ENCODE measurements at places on chromosomes 3 and 15. TPM values are rescaled to one million over a fixed set of nuclear protein-coding genes. Genes with fewer than 3 reads are reported as not detected.
A peak's percentile ranks its signal among the peaks of the same experiment; 100 is the strongest.

The TTLL13 gene
- total RNA-seq: not detected

The IL12A gene
- 0.82 TPM for total RNA-seq

The NGLY1 gene
- 24.8 TPM for total RNA-seq

The PIERCE2 gene
- total RNA-seq: 1.4 TPM

The C15orf61 gene
- total RNA-seq: 3.0 TPM

The CHRNA7 gene
- total RNA-seq: 7.5 TPM

The GABRR3 gene
- total RNA-seq: not detected

The MELTF gene
- total RNA-seq: 3.5 TPM

The SV2B gene
- 0.46 TPM for total RNA-seq

The STRC gene
- 0.42 TPM for total RNA-seq

The NOX5 gene
- not detected for total RNA-seq

The NANOGP8 gene
- 31.9 TPM for total RNA-seq

GRCh38 chr3:182671541-182671940 is 121.8 kb upstream of the ATP11B start:
- DNase-seq: no peak
- H3K36me3 ChIP-seq: no peaks in the 10 kb centered on the region
- no peak overlapping the region for H3K4me3 ChIP-seq

DNA sequence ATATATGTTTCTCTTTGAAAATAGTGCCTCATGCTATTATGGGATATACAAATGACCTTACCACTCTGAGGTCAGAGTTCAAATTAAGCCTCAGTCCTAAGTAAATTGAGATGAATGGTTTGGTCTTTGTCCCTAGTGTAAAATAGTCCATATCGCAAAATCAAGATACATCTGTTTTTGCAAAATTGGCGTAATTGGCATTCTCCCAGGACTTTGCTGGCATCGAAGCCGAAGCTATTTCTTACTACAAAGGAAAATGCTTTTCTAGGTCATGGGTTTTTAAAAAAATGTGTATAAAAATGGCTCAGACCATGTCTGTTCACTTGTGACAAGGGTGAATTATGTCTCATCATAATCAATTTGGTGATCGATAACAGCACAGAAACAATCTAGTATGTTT is 25.9 kb downstream of the ROBO2 start:
- no peak overlapping the region for H3K27ac ChIP-seq
- no peaks in the 10 kb centered on the region for H3K27me3 ChIP-seq
- H3K4me3 ChIP-seq: no peak overlapping the region
- DNase-seq: no peak

- H3K27me3 ChIP-seq: no peaks in the 10 kb centered on the region
- no peak overlapping the region for H3K27ac ChIP-seq
- no peaks in the 10 kb centered on the region for H3K36me3 ChIP-seq
Measured at GRCh38 chr15:55366981-55367380, 41.2 kb downstream of the CCPG1 start.

DNA sequence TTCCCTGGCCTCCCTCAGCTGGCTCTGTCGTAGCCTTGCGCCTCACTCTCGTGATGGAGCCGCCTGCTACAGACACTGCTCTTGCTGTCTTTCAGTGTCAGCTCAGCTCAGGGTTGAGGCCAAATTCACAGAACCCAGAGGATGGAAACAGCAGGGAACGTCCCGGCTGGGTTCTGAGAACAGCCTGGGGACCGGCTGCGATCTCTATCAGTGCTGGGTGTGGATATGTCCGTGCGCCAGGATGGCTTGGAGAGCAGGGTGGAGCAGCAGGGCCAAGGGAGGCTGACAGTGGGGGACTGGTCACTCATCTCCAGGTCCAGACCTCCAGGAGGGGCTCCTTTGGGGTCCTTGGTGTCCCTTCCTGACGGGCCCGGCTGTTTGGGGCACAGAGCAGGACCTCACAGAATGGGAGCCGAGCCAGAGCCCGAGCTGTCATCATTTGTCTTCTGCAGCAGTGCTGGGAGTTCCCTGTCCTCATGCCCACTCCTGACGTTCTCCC is 18.4 kb downstream of the KLF15 start:
- DNase-seq: peak; percentile 39
- H3K36me3 ChIP-seq: no peaks in the 10 kb centered on the region
- no peak overlapping the region for H3K27ac ChIP-seq
- H3K4me3 ChIP-seq: no peak overlapping the region
- H3K4me1 ChIP-seq: no peaks in the 10 kb centered on the region
- no peaks in the 10 kb centered on the region for H3K27me3 ChIP-seq

DNA sequence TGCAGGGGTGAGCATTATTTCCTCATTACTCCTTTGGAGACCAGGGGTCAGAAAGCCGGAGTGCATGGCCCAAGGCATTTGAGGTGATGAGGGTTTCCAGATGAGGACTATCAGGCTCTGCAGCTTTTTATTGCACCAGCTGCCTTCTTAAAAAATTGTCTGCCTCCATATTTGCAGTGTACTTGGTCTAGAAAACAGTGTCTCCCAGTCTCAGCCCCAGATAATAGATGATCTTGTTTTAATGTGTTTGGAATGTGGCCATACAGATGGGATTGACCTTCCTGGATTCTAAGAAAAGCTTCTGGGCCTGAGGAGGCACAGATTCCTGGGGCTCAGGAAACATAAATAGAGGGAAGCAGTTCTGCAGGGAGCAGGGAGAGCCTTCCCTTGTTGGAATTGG is 123.3 kb downstream of the GABRG3 start:
- no peaks in the 10 kb centered on the region for H3K36me3 ChIP-seq
- H3K27me3 ChIP-seq: no peaks in the 10 kb centered on the region
- no peak overlapping the region for H3K27ac ChIP-seq
- H3K4me1 ChIP-seq: 0 out of 2 replicates have a peak, but pooled peaks cover 8% of the 10 kb centered on the region
- H3K4me3 ChIP-seq: no peak overlapping the region

GRCh38 chr3:109136523-109136922 is at the start of gene C3orf85:
TSS of gene C3orf85 (plus strand) at chr3:109136719. CDS start at chr3:109136848, 129 bp downstream.
- H3K27me3 ChIP-seq: no peaks in the 10 kb centered on the region
- H3K4me1 ChIP-seq: no peaks in the 10 kb centered on the region
- H3K4me3 ChIP-seq: no peak within 1 kb of the TSS
- no peak within 1 kb of the TSS for H3K27ac ChIP-seq
- no peaks in the 10 kb centered on the region for H3K36me3 ChIP-seq

- no peak overlapping the region for H3K4me3 ChIP-seq
- H3K27me3 ChIP-seq: no peaks in the 10 kb centered on the region
- H3K27ac ChIP-seq: no peak overlapping the region
- H3K4me1 ChIP-seq: no peaks in the 10 kb centered on the region
- no peaks in the 10 kb centered on the region for H3K36me3 ChIP-seq
Measured at GRCh38 chr3:63947594-63947993, 35.4 kb upstream of the SCAANT1 start.

DNA sequence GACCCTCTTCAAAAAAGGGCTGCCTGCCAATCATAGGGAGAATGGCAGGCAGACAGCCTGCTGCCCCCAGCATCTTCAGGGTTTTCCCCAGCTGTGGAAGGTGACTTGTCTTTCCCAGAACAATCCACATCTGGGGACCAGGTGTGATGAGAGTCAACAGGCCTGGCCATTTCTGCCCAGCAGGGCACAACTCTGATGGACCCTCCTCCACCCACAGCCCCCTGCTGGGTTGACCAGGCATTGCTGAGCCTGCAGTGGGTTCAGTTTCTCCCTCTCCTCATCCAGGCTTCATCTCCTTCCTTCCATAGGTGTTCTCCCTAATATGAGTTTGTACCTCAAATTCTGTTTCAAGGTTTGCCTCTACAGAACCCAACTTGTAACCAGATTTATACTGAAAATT is 111.0 kb downstream of the MINAR1 start:
- no peak overlapping the region for H3K27ac ChIP-seq
- no peaks in the 10 kb centered on the region for H3K4me1 ChIP-seq
- H3K27me3 ChIP-seq: no peaks in the 10 kb centered on the region
- no peak for DNase-seq
- H3K36me3 ChIP-seq: no peaks in the 10 kb centered on the region

DNA sequence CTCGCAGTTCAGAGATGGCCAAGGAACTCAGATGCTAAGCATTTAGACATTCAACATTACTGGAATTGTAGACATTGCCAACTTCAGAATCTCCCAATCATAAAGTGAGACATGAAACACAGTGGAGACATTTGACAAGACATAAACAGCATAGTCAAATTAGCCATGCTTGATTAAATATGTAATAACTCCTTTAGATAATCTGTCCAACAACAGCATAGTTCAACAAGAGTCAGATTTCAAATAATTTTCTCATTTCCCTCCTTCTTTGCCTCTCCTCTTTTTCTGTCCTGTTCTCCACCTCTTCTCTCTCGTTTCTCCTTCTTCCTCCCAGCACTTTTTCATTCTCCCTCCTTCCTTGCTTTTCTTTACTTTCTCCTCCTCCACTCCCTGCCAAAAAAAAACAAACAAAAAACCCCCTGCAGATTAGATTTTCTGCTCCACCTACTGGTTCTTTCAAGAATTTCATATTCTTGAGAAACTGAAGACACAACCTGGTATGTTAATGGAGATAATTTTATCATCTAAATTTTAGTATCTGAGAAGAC is 20.2 kb downstream of the CPOX start:
- no peak for DNase-seq
- H3K27ac ChIP-seq: no peak overlapping the region
- H3K4me3 ChIP-seq: no peak overlapping the region
- H3K36me3 ChIP-seq: no peaks in the 10 kb centered on the region
- H3K4me1 ChIP-seq: no peaks in the 10 kb centered on the region

DNA sequence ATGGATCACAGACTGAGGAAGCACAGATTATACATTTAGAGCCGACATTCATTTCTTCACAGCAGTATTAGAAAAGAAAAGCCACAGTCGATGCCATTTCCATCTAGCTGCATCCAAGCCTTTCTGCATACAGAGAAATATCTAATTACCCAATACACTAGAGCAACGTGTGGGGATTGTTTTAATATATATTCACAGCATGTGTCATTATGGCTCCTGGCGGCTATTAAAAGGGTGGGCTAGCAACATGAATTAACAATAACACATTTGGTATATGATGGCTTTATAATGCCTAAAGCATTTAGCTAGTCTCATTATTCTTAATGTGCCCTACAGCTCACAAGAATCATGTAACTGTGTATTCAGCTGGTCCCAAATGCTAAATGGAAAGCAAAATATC is 1030.5 kb downstream of the FHIT start:
- DNase-seq: no peak
- H3K27ac ChIP-seq: no peak overlapping the region
- H3K27me3 ChIP-seq: no peaks in the 10 kb centered on the region
- H3K4me3 ChIP-seq: no peak overlapping the region

DNA sequence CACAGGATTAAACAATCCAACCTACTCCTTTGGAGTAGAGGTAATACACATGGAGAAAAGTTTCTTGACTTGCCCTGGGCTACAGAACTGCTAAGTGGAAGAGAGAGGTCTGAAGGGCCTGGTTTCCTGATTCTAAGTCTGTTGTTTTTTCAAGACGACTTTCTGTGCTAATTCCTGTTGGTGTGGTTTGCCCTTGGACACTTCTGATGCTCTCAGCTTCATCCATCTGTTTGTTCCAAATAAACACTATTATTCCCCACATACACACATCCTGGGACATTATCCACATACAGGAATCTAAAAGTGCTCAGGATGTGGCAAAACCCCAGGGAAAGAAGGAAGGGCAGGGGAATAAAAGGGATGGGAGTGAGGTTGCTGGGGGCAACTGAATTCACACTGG is 393.5 kb upstream of the TBL1XR1 start:
- DNase-seq: no peak
- no peaks in the 10 kb centered on the region for H3K27me3 ChIP-seq
- H3K4me1 ChIP-seq: no peaks in the 10 kb centered on the region
- no peaks in the 10 kb centered on the region for H3K36me3 ChIP-seq
- H3K4me3 ChIP-seq: no peak overlapping the region
- no peak overlapping the region for H3K27ac ChIP-seq

- no peaks in the 10 kb centered on the region for H3K27me3 ChIP-seq
- no peak overlapping the region for H3K27ac ChIP-seq
- no peaks in the 10 kb centered on the region for H3K4me1 ChIP-seq
- H3K36me3 ChIP-seq: peaks cover 36% of the 10 kb centered on the region
- DNase-seq: no peak
Measured at GRCh38 chr15:38477637-38478036, 23.7 kb downstream of the FAM98B start.

GRCh38 chr3:101892648-101893047 is 43.3 kb downstream of the NFKBIZ start:
- no peaks in the 10 kb centered on the region for H3K27me3 ChIP-seq
- H3K36me3 ChIP-seq: no peaks in the 10 kb centered on the region
- H3K4me3 ChIP-seq: no peak overlapping the region
- no peaks in the 10 kb centered on the region for H3K4me1 ChIP-seq
- no peak overlapping the region for H3K27ac ChIP-seq

DNA sequence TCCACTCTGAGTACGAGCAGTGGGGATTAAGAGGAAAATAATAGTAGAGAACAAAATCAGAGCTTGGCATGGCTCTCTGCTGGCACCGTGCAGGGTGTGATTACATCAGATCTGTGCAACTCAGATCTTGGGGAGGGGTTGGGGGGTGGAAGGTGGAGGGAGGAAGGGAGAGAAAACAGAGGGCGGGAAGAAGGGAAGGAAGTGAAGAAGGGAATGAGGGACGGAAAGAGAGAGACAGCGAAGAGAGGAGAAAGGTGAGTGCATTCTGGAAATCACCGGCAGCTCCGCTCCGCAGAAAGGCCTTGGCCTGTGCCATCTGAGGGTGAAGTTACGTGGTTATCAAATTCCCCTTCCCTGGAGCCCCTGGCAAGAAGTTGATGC is 31.0 kb upstream of the ADAMTS17 start:
- H3K4me1 ChIP-seq: no peaks in the 10 kb centered on the region
- no peak overlapping the region for H3K27ac ChIP-seq
- peak overlapping the region; percentile 60 for H3K4me3 ChIP-seq
- no peaks in the 10 kb centered on the region for H3K36me3 ChIP-seq
- DNase-seq: no peak

GRCh38 chr3:18121020-18121419 is 304.1 kb downstream of the SATB1 start:
- no peaks in the 10 kb centered on the region for H3K27me3 ChIP-seq
- no peak for DNase-seq
- H3K27ac ChIP-seq: no peak overlapping the region
- H3K4me3 ChIP-seq: no peak overlapping the region
- no peaks in the 10 kb centered on the region for H3K36me3 ChIP-seq
- no peaks in the 10 kb centered on the region for H3K4me1 ChIP-seq

DNA sequence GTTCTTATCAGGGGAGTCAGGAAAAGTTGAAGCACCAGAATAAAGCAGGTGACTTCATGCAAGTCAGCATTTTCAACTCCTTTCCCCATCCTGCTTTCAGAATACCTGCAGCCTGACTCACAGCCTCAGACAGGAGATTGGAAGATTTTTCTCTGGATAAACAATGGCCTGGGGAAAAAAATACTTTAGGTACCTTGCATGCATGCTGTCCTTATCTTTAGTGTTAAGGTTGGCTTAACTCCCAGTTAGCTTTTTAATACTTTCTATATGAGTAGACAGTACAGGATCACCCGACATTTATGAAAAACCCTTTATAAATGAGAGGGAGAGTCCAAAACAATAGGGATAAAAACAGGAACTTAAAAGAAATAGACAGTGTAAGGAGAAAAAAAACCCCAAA is 53.6 kb downstream of the PAK2 start:
- peaks cover 23% of the 10 kb centered on the region for H3K36me3 ChIP-seq
- no peaks in the 10 kb centered on the region for H3K27me3 ChIP-seq
- no peaks in the 10 kb centered on the region for H3K4me1 ChIP-seq
- no peak overlapping the region for H3K27ac ChIP-seq

DNA sequence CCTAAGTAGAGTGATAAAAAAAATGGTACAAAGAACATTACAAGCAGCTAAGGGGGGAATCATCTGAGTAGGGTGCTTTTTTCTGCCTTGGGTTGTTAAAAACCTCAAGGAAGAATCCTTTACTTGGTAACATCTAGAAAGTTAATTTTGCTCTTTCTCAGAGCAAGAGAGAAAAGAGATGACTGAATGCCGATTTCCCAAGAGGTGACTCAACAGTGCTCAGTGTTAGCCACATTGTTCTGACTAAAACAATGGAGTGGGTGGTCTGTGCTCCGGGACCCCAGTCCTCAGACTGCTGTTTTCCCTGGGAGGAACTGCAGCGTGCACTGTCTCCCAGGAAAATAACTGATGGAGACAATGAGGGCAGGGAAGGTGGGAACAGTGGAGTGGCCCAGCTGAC is 41.1 kb upstream of the RASGRP1 start:
- no peak for DNase-seq
- H3K4me1 ChIP-seq: no peaks in the 10 kb centered on the region
- H3K36me3 ChIP-seq: no peaks in the 10 kb centered on the region
- H3K27me3 ChIP-seq: no peaks in the 10 kb centered on the region

Data from H1 (cell line).